ENCODE measurements at places on chromosomes 7 and 10.

- no peak for DNase-seq
Measured at GRCh38 chr10:33557313-33557712, 222.8 kb upstream of the NRP1 start.

DNA sequence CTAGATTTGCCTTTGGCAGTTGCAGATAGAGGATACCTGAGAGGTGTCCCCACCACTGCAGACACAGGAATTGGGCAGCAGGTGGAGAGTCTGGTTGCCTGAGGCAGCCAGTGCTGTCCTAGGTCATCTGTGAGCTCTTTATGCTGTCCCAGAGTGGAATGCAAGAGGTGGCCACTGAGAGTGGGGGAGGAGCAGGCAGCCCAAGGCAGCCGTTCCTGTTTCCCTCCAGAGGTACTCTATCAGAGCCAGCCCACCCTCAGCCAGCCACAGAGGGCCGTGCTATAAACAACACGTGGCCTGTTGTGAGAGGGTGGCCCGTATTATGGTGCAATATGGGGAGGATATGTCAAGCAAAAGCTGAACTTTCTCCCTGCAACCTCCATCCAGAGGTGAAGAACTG lies 8.5 kb downstream of the LRRC18 start:
- no peak for DNase-seq

GRCh38 chr10:88440541-88440940 lies 142.6 kb downstream of the RNLS start:
- DNase-seq: no peak

GRCh38 chr10:60842694-60843093 lies 64.4 kb downstream of the CDK1 start:
- DNase-seq: no peak

DNA sequence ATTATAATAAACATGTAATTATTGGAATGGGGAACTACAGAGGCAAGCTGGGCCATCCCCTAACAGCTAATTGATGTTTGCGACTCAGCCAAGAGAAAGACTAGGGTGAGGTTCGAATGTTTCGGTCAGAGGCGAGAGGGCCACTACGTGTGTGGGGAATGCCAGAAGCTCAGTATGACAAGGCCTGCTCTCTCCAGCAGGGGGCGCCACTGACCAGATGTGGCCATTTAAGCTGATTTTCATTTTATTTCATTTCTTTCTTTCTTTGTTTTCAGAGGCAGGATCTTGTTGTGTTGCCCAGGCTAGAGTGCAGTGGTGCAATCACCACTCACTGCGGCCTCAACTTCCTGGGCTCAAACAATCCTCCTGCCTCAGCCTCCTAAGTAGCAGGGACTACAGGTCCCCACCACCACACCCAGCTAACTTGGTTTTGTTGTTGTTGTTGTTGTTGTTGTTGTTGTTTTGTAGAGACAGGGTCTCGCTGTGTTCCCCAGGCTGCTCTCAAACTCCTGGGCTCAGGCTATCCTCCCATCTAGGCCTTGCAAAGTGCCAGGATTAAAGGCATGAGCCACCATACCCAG lies 38.1 kb downstream of the TMEM130 start:
- DNase-seq: no peak

GRCh38 chr7:91814189-91814588 lies 66.3 kb downstream of the MTERF1 start:
- no peak for DNase-seq

DNA sequence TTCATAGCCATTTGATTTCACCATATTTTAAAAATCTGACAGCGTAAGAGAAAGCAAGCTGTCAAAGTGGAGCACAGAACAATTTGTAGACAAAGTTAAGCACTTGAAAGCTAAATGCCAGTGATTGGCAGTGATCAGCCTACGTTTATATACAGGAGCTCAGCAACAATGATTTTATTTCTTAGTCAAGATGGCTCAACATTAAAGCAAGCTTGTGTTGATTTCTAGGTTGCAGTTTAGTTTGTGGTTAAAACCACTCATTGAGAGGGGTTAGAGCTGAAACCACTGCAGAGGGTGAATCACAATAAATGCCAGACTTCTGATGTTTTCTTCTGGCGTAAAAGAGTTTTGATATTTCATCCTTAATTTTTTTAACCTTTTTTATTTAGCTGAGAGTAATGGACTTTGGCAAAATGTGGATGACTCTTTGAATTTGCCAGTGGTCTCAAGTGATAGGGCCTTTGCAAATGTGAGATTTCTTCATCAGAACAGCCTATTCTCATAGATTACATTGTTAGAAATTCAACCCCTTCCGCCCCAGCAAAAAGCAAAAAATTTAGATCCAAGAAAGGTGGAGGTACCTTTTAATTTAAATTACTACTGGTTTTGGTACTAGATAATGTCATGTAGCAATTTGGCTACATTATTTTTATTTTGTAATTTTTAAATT lies 73.8 kb downstream of the SHOC2 start:
- no peak for DNase-seq

- no peak for DNase-seq
Measured at GRCh38 chr7:128151635-128152034, 89.4 kb upstream of the LEP start.

DNA sequence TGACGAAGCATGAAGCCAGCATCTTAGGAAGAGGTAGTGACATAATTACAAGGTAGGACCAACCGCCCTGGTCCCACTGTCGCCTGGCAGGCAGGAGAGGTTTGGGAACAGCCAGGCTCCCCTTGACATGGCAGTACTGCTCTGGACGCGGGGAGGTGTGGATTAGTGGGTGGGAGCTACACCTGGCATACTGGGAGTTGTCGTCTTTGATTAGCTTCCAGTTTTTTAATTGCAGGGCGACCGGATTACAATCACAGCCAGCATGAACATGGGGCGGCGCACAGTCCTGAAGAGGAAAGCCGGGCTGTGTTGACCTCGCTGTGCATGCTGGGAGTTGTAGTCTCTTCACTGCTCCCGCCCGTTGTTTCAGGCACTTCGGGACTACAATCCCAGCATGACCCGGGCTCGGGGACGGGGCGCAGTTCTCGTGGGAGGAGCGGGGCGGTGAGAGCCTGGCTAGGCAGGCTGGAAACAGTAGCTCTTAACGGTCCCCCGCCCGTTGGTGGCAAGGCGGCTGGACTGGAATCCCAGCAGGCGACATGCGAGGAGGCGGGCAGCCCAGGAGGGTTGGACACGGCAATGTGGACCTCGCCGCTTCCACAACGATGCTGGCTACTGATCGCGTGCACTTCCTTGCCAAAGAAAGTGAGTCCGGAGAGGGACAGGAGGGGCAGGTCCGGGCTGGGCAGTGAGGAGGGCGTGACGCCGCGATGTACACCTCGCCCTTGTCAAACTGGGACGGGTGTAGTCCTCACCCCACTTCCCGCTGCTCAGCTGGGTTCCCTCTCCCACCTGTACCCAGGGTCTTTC lies 98.0 kb upstream of the ZNF722 start:
- DNase-seq: no peak

DNA sequence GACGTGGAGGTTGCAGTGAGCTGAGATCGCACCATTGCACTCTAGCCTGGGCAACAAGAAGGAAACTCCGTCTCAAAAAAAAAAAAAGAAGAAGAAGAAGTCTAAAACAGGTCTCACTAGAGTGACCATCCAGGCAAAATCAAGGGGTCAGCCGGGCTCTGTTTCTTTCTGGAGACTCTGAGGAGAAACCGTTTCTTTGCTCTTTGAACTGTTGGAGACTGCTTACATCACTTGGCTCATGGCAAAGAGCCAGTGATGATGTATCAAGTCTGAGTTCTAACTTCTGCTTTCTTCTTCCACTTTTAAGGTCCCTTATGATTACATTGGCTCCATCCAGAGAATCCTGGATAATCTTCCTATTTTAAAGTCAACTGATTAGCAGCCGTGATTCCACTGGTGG lies 306.8 kb downstream of the WDR11 start:
- DNase-seq: no peak

DNA sequence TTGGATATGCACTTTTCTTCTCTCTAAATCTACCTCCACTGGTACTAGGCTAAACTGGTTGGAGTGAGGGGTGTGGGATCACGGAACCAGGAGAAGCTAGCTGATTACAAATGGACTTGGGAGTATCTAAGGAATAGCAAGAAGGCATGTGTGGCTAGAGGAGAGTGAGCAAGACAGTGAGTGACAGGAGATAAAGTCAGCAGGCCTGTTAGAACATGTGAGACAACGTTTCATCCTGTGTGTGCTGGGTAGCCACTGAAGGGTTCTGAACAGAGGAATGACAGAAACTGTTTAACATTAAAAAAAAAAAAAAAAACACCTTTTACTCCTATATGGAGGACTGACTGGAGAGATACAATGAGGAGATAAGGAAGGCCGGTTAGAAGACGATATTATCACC lies 51.7 kb downstream of the ZNF438 start:
- no peak for DNase-seq

DNA sequence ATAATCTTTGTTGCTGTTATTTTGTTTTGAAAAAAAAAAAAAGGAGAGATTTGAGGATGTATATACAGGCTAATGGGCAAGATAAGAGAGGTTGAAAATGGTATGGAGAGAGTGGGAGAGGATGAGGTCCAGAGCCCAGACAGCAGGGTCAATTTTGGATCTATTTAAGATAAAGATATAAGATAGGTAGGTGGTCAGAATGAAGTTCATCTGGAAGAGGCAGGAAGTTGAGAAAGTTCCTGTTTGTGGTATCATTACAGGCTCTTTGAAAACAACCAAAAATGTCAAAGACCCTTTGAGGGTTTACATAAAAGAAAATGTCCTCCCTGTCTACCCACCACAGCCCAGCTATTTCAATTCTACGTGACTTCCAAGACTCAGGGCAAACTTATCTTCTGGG lies 7.5 kb downstream of the CEP41 start:
- DNase-seq: no peak

DNA sequence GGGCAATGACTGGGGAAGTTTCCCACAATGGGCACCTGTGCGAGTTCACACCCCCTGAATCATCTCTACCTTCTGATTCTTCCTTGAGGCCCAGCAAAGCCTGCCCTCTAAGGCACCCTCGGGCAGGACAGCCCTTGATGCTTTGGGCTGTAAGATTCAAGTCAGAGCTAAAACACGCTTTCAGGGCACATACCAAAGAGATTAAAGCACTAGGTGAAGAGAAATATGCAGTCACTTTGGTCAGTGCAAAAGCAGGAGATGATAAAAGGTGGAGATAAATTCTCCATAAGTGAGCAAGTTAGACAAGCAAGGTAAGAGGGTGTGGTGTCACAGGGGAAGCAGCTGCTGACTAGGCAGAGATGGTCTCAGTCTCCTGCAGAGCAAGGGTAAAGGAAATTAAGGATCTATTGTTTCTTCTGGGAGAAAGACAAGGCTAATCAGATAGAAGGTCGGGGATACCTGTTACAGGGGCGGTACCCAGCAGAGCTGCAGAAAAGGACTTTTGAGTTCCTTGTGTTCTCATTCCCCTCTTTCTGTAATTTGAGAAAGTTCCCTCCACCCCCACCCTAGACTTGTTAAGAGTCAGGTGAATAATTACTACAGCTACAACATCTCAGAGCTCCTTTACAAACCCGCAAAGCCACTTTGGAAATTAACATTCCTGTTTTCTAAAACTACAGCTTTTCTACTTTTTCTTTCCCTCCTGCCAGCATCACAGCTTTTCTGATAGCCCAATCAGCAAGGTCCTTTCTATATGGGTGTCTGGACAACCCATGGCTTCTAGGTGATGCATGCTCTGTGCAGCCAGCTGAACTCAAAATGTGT lies 26.4 kb downstream of the PDLIM1 start:
- DNase-seq: no peak

- no peak for DNase-seq
Measured at GRCh38 chr10:98589007-98589406, 142.3 kb upstream of the HPS1 start.

- no peak for DNase-seq
Measured at GRCh38 chr7:111029574-111030251, 61.2 kb upstream of the LRRN3 start.
